ENCODE measurements at places on chromosomes 2 and 18.

DNA sequence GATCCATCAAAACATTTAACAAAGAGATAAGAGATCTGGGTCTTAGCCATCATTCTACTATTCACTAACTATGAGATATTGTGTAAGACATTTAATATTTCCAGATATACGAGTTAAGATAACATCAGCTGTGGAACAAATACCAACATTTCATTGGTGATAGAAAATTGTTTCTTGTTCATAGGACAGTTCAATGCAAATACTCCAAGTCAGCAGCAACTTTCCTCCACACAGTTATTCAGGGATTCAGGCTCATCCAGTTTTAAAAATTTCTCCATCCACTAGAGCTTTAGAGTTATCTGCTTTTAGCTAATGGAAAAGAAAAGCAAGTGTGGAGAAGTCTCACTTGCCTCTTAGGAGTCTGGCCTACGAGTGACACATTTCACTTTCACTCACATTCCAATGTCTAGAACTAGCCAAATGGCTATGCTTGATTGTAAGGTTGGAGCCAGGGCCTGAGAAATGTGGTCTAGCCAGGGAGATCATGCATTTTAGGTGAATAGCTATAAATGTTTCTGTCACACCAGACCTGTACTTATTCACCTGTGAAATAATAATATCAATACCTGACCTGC is 119.3 kb upstream of the MAPRE2 start:
- no peak for DNase-seq

DNA sequence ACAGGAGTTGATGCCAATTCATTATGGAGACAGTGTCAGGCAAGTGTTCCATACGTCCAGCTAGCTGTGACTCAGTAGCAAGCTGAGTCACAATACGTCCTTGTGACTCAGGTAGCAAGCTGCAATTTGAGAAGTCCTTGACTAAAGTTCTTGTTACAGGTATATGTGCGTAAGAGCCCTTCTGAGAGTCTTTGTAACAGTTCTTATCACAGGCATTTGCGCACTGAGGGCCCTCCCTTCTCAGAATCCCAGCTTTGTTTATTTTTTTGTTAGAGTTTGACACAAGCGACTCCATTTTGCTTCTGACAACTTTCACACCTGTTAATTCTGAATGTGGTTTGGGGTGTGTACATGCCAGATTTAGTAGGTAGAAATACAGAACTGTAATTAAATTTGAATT is 20.1 kb upstream of the ACMSD start:
- DNase-seq = no peak

GRCh38 chr18:70197026-70197425 is 8.5 kb downstream of the RTTN start:
- DNase-seq = no peak

DNA sequence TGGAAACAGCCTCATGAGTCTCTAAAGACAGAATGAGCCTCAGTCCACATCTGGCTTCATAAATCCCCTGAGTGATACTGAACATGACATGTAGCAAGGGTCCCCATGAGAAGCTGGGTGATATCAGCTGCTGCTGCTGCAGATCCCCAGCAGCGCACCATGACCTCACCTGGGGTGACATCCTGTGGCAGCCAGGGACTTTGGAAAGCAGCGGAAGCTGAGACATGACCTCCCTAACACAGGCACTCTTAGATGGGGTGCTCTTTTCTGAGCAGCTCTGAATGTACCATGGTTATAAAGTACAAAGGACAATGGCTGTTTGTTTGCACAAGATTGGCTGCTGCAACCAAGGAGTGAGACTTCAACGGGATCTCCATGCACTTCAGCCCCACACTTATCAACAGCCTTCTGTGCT is 74.7 kb upstream of the TMEM200C start:
- no peak for DNase-seq

Data from activated T-helper 1 cell treated with Interleukin-2 at 50 U/mL for 16 hours (primary cell).